ENCODE measurements at places on chromosomes 6 and 20. TPM values are rescaled to one million over a fixed set of nuclear protein-coding genes. Genes with fewer than 3 reads are reported as not detected.

Gene HLA-DQA2
- 0.56 TPM for total RNA-seq

Gene NSFL1C
- 53.3 TPM for total RNA-seq

Gene PHACTR1
- 17.5 TPM for total RNA-seq

Gene CPXM1
- total RNA-seq, result 25.5 TPM

Gene SCGN
- 18.1 TPM for total RNA-seq

Gene VGLL2
- total RNA-seq, result not detected

Gene MDFI
- 51.4 TPM for total RNA-seq

Gene GRIK2
- 1.2 TPM for total RNA-seq

Gene SUMO4
- total RNA-seq, result 4.1 TPM

Gene MAFB
- total RNA-seq, result 173 TPM

Gene SERPINB1
- total RNA-seq, result 146 TPM

Gene BICRAL
- 12.4 TPM for total RNA-seq

Gene MCCD1
- total RNA-seq, result not detected

Gene FAM110A
- 2.9 TPM for total RNA-seq

Gene TRIM10
- not detected for total RNA-seq

Gene SLC4A11
- 1.7 TPM for total RNA-seq

Gene BEND6
- total RNA-seq, result not detected

Gene PRSS16
- not detected for total RNA-seq

Gene CLVS2
- total RNA-seq, result not detected

Gene IMPG1
- total RNA-seq, result not detected

Gene HLA-DMB
- 42.0 TPM for total RNA-seq

Gene DEFB116
- total RNA-seq, result not detected

Gene CDH26
- total RNA-seq, result 1.4 TPM
